ENCODE measurements at places on chromosomes 5 and 9. TPM values are rescaled to one million over a fixed set of nuclear protein-coding genes. Genes with fewer than 3 reads are reported as not detected.

PPP1R26 gene
- total RNA-seq: 31.1 TPM

GDNF gene
- 7.0 TPM for total RNA-seq

CLTB gene
- total RNA-seq: 248 TPM

- H3K4me3 ChIP-seq: no peak overlapping the region
- H3K27ac ChIP-seq: no peak overlapping the region
- DNase-seq: no peak
- H3K4me1 ChIP-seq: peaks cover 33% of the 10 kb centered on the region
Measured at GRCh38 chr9:131627648-131628458, 82.5 kb downstream of the PRRT1B start.

DNA sequence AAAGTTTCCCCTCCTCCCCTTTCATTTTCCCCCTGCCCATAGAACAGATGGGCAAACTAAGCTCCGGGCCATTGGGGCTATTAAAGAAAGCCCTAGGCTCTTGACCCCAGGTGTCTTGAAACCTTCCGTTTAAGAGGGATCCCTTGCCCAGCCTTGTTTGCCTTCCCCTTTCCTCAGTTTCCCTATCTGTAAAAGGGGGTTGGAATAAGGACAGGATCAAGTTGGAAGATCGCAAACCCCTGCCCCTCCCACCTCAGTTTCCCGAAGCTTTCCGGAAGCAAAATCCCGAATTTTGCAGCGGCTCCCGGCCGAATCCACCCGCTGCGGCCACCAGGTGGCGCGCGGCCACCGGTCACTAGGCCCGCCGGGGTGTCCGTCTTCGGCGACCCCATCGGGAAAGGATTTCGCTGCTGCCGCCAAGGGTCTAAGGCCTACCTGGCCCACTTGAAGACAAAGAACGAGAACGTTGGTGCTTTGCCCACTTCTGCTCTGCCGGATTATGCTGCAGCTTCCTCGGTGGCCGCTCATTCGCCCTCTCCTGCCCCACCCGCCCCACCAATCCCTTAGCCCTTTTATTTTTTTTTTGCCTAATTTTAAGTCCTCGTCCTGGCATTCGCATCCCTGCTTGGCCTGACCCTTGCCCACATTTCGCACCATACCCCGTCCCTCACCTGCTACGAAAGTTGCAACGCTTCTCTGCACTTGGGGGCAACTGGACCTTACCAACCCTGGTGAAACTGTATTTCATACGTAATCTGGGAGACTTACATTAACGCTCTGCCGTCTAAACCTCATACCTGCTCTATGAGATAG, 962 bp upstream of the NR6A1 start:
- H3K4me1 ChIP-seq: peaks cover 52% of the 10 kb centered on the region
- H3K4me3 ChIP-seq: peak overlapping the region; percentile 81
- H3K27ac ChIP-seq: peak overlapping the region; percentile 53
- H3K36me3 ChIP-seq: no peaks in the 10 kb centered on the region

DNA sequence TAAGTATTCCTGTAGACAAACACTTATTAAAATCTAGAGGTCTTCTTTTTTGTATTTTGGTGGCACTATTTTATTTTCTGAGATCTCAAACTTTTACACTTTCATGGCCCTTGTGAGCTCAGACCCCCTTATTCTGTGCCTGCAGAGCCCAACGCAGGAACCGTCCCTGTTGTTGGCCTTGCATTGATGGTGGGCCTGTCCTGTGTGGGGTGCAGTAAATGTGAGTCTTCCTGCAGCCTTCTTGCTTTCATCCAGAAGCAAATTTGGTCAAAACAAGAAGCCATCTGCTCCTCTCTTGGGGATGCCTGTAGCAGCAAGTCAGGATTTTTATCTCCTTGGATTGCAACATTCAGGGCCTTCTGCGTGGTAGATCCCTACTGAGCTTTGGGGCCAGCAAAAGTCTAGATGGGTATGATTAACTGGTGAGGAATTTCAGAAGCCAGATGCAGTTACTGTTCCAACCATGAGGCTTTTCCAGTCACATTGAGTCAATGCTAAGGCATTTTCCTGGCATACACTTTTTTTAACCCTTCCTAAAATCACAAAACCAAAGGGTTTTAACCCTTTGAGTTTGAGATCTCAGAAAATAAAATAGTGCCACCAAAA, 31.7 kb downstream of the BASP1 start:
- H3K4me1 ChIP-seq: no peaks in the 10 kb centered on the region
- no peak overlapping the region for H3K27ac ChIP-seq
- DNase-seq: no peak
- no peak overlapping the region for H3K4me3 ChIP-seq
- H3K36me3 ChIP-seq: no peaks in the 10 kb centered on the region

GRCh38 chr9:131299346-131299960, 9.9 kb downstream of the PLPP7 start:
- no peaks in the 10 kb centered on the region for H3K36me3 ChIP-seq
- H3K27me3 ChIP-seq: no peaks in the 10 kb centered on the region
- no peaks in the 10 kb centered on the region for H3K4me1 ChIP-seq

DNA sequence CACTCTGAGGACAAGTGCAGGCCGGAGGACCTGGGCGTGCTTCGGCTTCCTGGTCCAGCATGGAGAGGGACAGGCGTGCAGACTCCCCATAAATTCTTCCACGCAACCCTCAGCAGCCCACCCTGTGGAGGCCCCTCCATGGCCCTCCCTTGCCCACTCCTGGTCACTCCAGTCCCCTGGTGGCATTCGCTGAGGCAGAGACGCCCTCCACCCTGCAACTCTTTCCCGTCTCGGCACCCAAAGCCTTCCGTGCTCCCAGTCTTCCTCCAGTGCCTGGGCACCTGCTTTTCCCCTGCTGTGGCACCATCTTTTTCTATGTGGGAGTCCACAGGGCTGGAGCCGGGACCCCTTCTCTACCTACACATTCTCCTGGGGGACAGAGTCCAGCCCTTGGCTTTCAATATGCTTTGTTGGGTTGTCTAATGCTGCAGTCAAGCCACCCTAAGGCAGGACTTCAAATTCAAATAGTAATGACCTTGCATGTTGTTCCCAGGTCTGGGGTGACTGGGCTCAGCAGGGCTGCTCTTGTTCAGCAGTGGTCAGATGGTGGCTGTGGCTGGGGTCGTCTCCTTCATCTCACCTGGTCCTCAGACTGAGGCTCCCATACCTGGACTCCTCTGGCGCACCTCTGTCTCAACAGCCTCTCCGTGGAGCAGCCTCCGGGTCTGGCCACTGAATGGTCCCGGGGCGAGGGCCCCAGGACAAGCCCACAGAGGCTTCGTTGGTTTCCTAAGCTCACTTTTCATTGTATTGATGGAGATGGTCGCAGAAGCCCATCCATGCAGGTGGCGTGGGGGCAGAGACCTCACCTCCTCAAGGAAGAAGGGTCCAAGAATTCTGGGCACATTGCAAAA, 15.2 kb downstream of the MRPL36 start:
- H3K27me3 ChIP-seq: no peaks in the 10 kb centered on the region
- H3K4me3 ChIP-seq: no peak overlapping the region
- no peak for DNase-seq
- no peaks in the 10 kb centered on the region for H3K4me1 ChIP-seq
- H3K27ac ChIP-seq: no peak overlapping the region

- no peak overlapping the region for H3K27ac ChIP-seq
- peaks cover 11% of the 10 kb centered on the region for H3K4me1 ChIP-seq
- H3K36me3 ChIP-seq: no peaks in the 10 kb centered on the region
- H3K4me3 ChIP-seq: no peak overlapping the region
- peak; percentile 39 for DNase-seq
Measured at GRCh38 chr9:127313042-127313560, 48.5 kb downstream of the GARNL3 start.

GRCh38 chr9:3960661-3961144, 339.2 kb downstream of the GLIS3 start:
- H3K27me3 ChIP-seq: no peaks in the 10 kb centered on the region
- no peaks in the 10 kb centered on the region for H3K36me3 ChIP-seq
- H3K4me3 ChIP-seq: no peak overlapping the region
- no peak for DNase-seq
- H3K4me1 ChIP-seq: peaks cover 18% of the 10 kb centered on the region

GRCh38 chr5:646396-647201, 34.5 kb downstream of the CEP72 start:
- H3K27ac ChIP-seq: no peak overlapping the region
- no peak for DNase-seq
- no peaks in the 10 kb centered on the region for H3K4me1 ChIP-seq
- no peaks in the 10 kb centered on the region for H3K27me3 ChIP-seq

GRCh38 chr5:69331528-69332445, 814 bp downstream of the CCDC125 start:
- H3K27ac ChIP-seq: peak overlapping the region; percentile 71
- peaks cover 24% of the 10 kb centered on the region for H3K4me1 ChIP-seq
- no peak for DNase-seq
- H3K36me3 ChIP-seq: no peaks in the 10 kb centered on the region
- peak overlapping the region; percentile 65 for H3K4me3 ChIP-seq
- no peaks in the 10 kb centered on the region for H3K27me3 ChIP-seq

DNA sequence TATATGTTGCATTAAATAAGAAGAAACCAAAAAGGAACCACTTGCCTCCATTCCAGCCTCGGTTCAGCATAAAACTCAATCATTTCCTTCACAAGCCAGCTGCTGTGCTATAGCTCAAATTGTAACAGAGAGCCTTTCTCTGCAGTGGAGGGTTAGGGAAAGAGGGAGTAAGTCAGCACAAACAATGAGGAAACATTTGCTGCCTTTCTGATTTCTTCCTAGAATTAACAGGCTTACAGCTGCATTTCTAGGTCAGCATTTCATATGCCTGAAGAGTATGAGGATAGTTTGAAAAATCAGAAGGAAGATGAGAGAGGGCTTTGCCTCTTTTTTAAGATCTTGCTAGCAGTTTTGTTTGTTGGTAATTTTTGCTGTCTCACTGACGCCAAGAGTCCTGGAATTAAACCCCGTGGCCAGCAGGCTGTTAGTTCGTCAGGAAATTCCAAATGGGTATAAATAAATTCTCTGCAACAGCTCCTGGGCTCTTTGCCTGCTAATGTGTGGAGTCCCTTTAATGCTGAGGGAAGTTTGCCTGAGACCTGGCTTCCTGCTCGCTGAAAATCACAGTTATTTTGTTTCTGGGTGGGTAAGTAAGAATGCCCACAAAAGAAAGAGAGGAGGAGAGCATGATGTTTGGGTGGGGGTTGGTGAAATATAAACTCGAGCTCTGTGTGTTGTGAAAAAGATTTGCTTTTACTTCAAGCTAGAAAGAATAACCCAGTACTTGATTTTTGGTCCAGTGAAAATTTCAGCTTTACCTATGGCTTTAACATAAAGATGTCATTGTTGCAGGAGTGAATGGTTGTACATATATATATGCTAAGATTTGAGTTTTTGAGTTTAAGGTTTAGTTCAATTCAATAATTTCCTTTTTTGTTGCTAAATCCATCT, 148.1 kb upstream of the DMRT1 start:
- peak; percentile 55 for DNase-seq
- no peaks in the 10 kb centered on the region for H3K36me3 ChIP-seq
- no peaks in the 10 kb centered on the region for H3K27me3 ChIP-seq
- peak overlapping the region; percentile 89 for H3K27ac ChIP-seq

DNA sequence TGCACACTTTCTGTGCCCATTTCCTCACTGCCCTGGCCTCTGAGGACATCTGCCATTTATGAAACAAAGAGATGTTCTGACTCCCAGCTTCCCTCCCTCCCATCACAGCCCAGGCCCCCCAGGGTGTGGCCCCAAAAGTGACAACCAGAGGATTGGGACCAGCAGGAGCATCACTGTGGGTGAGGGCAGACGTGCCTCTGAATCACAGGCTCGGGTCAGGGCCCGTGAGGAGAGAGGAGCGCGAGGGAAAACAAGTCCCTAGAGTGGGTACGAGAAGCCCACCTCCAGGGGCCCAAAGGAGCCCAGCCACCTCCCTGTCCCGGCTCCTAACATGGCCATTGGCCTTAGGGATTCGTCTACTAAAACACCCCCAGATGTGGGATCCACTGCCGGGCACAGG, 138.0 kb upstream of the FSTL4 start:
- no peak for DNase-seq
- no peaks in the 10 kb centered on the region for H3K27me3 ChIP-seq
- no peak overlapping the region for H3K27ac ChIP-seq
- no peaks in the 10 kb centered on the region for H3K4me1 ChIP-seq
- no peak overlapping the region for H3K4me3 ChIP-seq
- H3K36me3 ChIP-seq: no peaks in the 10 kb centered on the region

GRCh38 chr5:142587354-142587965, 98.4 kb downstream of the FGF1 start:
- DNase-seq: no peak
- H3K4me1 ChIP-seq: no peaks in the 10 kb centered on the region
- no peaks in the 10 kb centered on the region for H3K27me3 ChIP-seq
- H3K36me3 ChIP-seq: no peaks in the 10 kb centered on the region
- H3K4me3 ChIP-seq: no peak overlapping the region

GRCh38 chr5:119255571-119256356, 100.1 kb upstream of the TNFAIP8 start:
- H3K4me1 ChIP-seq: no peaks in the 10 kb centered on the region
- DNase-seq: no peak
- H3K27me3 ChIP-seq: no peaks in the 10 kb centered on the region

GRCh38 chr5:171459839-171460238, 40.4 kb downstream of the FGF18 start:
- no peak for DNase-seq
- peaks cover 3% of the 10 kb centered on the region for H3K36me3 ChIP-seq
- no peaks in the 10 kb centered on the region for H3K27me3 ChIP-seq
- H3K27ac ChIP-seq: no peak overlapping the region
- H3K4me3 ChIP-seq: no peak overlapping the region

- no peak for DNase-seq
- no peaks in the 10 kb centered on the region for H3K4me1 ChIP-seq
- no peaks in the 10 kb centered on the region for H3K36me3 ChIP-seq
- H3K27ac ChIP-seq: no peak overlapping the region
- no peaks in the 10 kb centered on the region for H3K27me3 ChIP-seq
- no peak overlapping the region for H3K4me3 ChIP-seq
Measured at GRCh38 chr5:27830546-27830945, 792.2 kb upstream of the CDH9 start.

- no peaks in the 10 kb centered on the region for H3K27me3 ChIP-seq
- peaks cover 47% of the 10 kb centered on the region for H3K4me1 ChIP-seq
- H3K36me3 ChIP-seq: no peaks in the 10 kb centered on the region
- no peak overlapping the region for H3K27ac ChIP-seq
- H3K4me3 ChIP-seq: no peak overlapping the region
Measured at GRCh38 chr5:36944607-36945225, 68.1 kb downstream of the NIPBL start.

Data from esophagus muscularis mucosa (tissue), 4 donors.